ENCODE measurements at places on chromosomes 11 and 22.

- DNase-seq: no peak
Measured at GRCh38 chr11:111319296-111319695, 20.9 kb downstream of the POU2AF3 start.

- no peak for DNase-seq
Measured at GRCh38 chr11:92753161-92753560, 216.3 kb upstream of the MTNR1B start.

DNA sequence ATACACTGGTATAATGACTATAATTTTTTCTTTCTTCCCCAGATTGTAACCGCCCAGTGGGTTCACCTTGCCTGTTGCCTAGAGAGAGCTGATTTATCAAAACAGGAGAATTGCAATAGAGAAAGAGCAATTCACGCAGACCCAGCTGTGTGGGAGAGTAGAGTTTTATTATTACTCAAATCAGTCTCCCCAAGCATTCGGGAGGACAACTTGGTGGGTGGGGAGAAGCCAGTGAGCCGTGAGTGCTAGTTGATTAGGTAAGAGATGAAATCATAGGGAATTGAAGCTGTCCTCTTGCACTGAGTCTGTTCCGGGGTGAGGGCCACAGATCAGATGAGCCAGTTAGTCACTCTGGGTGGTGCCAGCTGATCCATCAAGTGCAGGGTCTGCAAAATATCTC, 73.2 kb downstream of the SLC35F2 start:
- DNase-seq: peak; percentile 3

GRCh38 chr11:8808226-8808585, 102.8 kb upstream of the AKIP1 start:
- no peak for DNase-seq

- DNase-seq: no peak
Measured at GRCh38 chr22:20279662-20280134, 11.6 kb upstream of the RTN4R start.

- DNase-seq: no peak
Measured at GRCh38 chr11:20000022-20000350, 160.3 kb downstream of the DBX1 start.

GRCh38 chr11:27425814-27426213, 46.8 kb downstream of the LGR4 start:
- no peak for DNase-seq

GRCh38 chr22:29872989-29873388, 10.0 kb upstream of the MTMR3 start:
- no peak for DNase-seq

DNA sequence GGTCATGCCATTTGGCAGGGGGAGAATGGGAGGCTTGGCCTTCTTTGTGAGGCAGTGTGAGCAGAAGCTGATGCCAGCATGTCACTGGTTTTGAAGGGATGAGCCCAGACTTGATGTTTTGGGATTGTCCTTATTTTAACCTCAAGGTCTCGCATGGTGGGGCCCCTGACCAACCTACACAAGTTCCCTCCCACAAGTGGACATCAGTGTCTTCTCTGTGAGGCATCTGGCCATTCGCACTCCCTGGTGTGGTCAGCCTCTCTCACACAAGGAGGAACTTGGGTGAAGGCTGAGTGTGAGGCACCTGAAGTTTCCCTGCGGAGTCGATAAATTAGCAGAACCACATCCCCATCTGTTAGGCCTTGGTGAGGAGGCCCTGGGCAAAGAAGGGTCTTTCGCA, 59.8 kb downstream of the TIMP3 start:
- no peak for DNase-seq

DNA sequence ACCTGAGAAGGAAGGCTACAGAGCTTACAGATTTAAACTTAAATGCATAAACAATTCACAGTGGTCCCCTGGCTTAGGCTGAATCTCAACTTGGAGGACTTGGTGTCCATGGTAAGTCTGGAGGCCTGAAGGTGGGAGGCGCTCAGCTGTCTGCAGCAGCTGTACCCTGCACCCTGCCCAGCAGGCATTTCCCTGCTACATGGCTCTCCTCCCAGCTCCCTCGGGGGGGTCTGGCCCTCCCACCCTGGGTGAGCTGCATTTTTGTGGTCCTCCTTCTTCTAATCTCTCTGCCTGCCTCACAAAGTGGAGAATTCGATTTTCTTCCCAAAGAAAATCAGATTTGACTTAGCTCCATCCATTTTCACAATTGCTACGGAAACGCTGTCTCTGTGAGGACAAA, 273.2 kb downstream of the KIRREL3 start:
- DNase-seq: no peak

DNA sequence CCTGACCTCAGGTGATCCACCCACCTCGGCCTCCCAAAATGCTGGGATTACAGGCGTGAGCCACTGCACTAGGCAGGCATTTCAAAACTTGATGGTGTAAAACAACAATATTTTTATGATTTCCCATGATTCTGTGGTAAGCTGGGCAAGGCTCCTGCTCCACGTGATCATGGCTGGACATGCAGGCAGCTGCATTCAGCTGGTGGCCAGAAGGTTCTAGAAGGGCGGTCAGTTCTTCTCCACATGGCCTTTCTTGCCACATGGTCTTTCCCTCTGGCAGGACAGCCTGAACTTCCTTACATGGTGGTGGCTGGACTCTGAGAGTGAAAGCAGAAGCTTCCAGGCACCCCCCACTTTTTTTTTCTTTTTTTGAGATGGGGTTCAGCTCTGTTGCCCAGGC, 9.9 kb upstream of the RASD2 start:
- DNase-seq: no peak

GRCh38 chr11:29161191-29161590, 855.6 kb downstream of the KCNA4 start:
- DNase-seq: no peak

- no peak for DNase-seq
Measured at GRCh38 chr11:1029654-1030053, 6.9 kb downstream of the MUC6 start.

- DNase-seq: no peak
Measured at GRCh38 chr11:26930518-26931247, 63.2 kb upstream of the FIBIN start.

Data from stimulated activated CD4-positive, alpha-beta T cell treated with anti-CD3 and anti-CD28 coated beads, Interleukin-4, amount 100 ng/mL, for 48 hours (primary cell).